ENCODE measurements at places on chromosomes 4 and X.

GRCh38 chr4:76706581-76706980, 191.4 kb downstream of the SOWAHB start:
- no peak for DNase-seq

GRCh38 chr4:113603911-113604310, 157.6 kb downstream of the CAMK2D start:
- DNase-seq, result no peak

GRCh38 chr4:106032851-106033286, 137.6 kb downstream of the NPNT start:
- DNase-seq, result no peak

- no peak for DNase-seq
Measured at GRCh38 chr4:152434011-152434410, 101.9 kb downstream of the FBXW7 start.

DNA sequence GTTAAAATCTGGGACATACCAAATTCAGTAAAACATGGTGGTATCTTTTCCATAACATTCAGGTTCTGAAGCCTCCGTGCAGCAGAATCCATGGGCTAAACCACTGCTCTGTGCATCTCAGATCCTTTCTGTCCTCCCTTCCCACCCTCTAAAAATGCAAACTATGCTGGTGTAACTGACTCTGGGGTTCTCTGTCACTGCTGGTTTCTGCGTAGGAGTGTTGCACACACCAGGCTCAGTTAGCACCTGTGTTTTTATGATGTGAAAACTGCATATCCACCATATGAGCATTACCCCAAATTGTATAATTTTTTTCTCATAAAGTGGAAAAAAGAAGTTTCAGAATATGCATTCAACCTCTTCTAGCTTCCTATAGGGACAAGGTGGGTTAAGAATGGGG, 22.4 kb upstream of the IL21 start:
- DNase-seq, result no peak

DNA sequence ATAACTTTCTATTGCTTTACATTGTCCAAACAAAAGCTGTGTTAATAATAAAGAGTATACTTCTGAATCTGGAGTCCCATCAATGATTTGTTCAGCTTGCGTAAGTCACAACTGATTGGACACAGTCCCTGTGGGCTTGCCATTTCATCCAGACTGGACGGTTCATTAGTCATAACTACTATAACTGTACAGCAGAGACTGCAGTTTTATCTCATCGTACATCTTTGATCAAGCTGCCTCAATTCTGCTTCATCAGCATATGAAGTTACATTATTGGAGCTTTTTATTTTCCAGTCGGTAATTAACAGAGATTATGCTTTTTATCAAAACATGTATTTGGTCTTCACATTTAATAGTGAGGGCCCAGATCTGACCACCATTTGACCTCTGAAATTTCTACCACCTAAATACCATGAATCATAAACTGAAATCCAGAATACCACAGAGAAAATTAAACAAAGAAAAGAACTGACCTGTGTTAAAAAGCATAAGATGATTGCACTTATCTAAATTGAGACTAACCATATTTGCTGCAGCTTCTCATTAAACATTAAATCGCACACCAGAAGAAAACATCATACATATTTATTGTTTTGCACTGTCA, 12.5 kb upstream of the MAB21L2 start:
- DNase-seq, result no peak

DNA sequence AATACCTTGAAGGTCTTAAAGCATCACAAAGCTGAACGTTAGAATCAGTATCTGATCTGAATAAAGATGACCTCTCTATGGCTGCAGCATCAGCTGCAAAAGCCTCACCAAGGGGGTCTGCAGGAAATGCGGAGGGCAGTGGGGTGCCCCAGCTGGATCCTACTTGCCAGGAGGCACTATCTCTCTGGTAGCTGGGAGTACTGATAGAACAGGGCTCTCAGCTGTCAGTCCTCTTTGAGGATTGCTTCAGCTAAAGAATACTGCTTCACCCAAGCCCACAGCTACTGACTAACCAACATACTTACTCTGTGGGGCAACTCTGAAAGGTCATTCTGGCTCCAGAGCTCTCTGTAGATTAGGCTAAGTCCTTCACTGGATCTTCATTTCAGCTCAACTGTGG, 112.5 kb upstream of the ZFP42 start:
- no peak for DNase-seq

- no peak for DNase-seq
Measured at GRCh38 chrX:106742805-106743204, 16.3 kb downstream of the RNF128 start.

- no peak for DNase-seq
Measured at GRCh38 chr4:5774416-5775036, 63.5 kb downstream of the EVC start.

All from activated T-helper 1 cell treated with anti-CD3 and anti-CD28 coated beads, Interleukin-2, amount 50 U/mL, for 16 hours (primary cell).